ENCODE measurements at places on chromosomes 6 and 20.

DNA sequence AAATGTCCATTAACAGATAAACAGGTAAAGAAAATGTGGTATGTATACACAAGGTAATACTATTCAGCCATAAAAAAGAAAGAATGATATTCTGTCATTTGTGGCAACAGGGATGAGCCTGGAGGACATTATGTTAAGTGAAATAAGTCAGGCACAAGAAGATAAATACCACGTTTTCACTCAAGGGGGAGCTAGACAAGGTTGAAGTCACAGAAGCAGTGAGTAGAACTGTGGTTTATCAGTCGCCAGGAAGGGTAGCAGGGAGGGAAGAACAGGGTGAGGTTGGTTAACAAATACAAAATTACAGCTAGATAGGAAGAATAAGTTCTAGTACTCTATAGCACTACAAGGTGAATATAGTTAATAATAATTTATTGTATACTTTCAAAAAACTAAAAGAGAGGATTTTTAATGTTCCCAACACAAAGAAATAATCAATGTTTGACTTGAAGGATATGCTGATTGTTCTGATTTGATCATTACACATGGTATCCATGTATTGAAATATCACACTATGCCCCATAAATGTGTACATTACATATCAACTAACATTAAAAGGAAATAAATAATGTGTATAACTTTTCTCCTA lies 21.1 kb downstream of the RTN4IP1 start:
- DNase-seq, result peak; percentile 48

DNA sequence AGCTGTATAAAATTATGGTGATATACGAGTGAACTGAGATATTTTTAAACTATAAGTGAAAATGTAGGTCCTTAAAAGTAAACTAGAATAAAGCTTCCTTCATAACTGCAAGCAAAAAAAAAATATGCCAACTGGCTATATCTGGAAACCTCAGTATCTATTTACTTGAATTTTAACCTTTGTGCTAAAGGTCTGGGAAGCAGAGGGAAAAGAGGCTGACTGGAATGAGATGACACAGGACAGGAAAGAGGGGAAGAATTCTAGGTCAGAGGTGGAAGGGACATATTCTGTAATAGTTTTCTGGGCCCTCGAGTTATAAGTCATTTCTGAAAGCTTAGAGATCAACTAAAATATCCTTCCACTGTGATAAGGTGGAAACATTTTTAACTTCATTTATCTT lies 46.8 kb downstream of the AIG1 start:
- DNase-seq, result no peak

- no peak for DNase-seq
Measured at GRCh38 chr6:16326971-16327776, 88.8 kb downstream of the GMPR start.

DNA sequence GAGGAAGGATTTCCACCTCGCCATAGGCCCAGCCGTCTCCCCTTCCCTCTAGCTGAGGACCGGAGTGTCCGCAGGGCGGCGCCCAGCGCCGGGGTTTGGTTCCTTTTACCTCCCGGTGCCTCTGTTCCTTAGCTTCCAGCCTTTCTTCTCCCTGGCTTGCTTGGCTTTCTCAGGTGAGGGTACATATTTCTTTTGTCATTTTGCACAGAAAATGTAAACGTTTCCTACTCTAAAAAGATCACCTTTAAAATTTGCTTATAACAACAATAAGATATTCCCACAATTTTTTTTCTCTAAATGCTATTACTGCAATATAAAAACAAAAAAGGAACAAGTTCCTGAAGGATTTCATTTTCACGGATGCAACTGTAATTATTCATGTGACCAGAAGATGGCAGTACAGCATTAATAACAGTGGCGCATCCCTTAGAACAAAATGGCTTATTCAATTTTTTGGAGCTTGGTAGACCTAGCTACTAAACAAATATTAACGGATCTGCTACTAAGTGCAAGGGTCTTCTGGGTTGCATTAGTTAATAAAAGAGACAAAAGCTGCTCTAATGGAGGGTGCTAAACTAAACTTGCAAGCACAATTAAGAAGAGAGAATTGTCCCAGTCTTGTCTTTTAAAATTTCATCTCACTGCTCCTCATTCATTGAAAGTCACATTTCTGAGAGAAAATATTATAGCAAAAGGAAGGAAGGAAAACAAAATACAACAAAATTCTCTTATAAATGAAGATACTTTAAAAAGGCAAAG lies 172.9 kb downstream of the ADGRG6 start:
- DNase-seq, result peak; percentile 57

DNA sequence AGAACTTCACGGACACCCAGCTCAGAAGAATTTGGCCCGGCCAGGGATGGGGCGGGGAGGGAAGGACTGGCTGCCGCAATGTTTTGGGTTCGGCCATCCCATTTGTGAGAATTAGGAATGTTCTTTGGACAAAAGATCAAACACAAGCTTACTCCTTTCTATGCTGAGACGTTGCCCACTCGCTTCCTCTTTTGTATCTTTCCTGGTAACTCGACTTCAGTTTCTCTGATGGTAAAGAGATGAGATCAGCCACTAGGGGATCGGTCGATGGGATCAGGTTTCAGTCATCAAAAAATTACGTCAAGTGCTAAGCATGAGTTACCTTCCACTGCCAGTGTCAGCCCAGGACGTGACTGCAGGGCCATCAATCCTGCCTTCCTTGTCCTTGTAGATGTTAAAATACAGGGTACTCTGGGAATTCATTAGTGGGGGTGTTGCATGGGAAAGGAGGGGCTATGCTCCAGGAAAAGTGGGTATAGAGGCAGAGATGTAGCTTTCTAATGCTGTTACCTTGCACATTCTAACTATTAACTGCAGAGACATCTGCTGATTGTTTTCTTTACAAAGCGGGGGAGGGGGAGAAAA lies 190.2 kb downstream of the TSHZ2 start:
- DNase-seq, result peak; percentile 80

DNA sequence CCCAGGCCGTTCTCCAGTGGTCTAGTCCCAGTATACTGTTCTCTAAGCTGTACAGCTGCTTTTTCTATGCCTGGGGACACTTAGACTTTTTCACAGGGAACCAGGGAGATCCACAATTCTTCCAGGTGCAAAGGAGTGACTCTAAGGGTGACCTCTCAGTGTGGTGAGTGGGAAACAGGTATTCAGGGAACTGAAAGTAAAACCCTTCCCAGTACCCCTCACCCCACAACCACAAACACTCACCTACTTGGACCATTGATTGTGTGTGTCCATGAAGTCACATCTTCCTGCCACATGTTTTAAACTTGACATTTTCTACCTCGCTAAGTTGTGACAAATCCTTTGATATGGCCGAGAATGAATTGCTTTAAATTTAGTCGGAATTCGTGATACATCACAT lies 183.6 kb downstream of the CLIC5 start:
- no peak for DNase-seq

DNA sequence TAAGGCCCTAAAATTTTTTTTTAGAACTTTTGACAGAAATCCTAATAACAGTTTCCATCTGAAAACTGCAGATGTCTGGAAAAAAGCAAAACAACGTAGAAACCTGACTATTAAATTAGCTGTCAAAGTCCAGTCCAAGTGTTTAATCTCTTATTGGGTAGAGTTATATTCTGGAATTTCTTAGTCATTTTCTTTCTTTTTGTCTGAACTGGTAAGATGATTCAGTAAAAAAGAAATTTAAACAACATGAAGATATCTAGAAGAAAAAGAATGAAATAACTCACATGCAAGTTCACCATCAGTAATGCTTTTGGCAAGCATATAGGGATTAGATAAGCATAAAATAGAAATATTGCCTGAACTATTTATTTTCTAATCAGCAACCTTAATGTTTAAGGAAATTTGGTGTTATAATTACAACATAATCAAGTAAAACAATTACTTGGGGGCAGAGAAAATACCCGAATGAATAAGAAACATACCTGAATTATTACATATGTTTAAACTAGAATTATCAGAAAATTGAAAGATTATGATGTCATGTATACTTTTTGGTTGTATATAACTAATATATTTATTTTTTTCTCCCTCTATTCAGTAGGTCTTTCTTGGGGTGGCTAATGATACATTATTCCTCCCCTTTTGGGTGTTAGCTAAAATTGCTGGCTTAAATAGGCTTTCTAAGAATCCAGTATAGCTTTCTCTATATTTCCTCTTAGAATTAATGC lies 51.1 kb downstream of the FAM83B start:
- peak; percentile 60 for DNase-seq

DNA sequence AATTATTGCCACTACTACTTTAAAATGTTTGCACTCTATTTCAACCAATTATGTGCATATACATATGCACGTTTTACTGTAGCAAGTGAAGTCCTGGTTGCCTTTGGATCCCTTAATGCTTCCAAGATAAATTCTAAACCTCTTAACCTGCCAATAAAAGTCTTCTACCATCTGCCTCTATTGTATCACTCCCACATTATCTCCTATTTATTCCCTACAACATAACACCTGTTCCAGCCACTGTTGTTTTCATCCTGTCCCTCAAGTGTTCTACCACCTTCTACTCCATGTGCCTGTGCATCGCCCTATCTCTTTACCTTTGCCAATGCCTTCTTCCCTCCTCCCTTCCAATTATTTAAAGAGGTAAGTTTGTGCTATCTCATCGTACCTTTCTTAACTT lies 499.0 kb upstream of the RNF217 start:
- DNase-seq, result no peak

DNA sequence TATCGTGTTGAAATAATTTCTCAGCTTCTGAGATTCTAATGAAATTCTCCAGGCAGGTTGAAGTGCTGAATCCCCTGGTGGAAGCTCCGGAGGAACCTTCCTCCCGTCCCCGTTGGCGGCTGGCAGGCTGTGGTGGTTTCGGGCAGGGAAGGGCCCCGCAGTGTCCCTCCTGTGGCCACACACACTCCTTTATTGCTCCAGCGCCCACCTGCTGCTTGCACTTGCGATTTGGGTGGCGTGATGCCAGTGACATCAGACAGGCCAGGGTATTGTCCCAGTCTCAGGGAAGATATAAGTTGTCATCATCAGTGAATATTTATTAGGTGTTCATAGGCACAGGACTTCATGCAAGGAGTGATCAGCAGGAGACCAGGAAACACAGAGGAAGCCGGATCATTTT lies 530.4 kb downstream of the QKI start:
- no peak for DNase-seq

DNA sequence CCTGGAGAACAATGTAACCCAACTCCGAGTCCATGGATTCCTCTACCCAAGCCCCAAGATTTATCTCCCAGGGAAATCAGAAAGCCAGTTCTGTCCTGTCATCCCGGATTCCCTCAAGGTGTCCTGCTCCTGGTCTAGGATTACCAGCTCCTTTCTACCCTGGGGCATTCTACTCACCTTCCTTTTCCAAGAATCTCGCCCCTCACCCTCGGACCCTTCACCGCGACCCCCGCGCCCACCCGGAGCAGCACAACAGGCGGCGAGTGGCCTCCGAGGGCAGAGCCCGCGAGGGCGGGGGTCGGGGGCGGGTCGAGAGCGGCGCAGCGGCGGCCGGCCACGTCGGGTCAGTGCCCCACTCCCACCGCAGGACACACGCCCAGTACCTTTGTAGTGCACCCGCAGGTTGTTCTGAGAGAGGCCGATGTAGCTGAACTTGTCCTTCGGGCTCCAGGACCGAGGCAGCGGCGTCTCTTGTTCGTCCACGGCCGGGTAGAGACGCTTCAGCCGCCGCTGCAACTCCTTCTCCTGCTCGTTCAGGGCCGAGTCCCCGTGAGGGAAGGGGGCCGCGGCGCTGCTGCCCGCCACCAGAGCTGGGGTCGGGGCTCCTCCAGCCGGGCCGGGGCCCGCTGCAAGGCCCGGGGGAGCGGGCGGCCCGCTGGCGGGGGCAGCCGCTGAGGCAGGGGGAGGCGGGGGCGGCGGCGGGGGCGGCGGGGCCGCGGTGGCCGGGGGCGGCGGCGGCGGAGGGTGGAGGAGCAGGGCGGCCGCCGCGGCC lies 897 bp downstream of the RANBP9 start:
- no peak for DNase-seq

- DNase-seq, result peak; percentile 0
Measured at GRCh38 chr6:151916680-151917164, 109.2 kb downstream of the ESR1 start.

GRCh38 chr6:33670971-33671743 lies 40.3 kb downstream of the UQCC2 start:
- DNase-seq, result no peak

- no peak for DNase-seq
Measured at GRCh38 chr6:125316621-125317020, 14.9 kb upstream of the HDDC2 start.

DNA sequence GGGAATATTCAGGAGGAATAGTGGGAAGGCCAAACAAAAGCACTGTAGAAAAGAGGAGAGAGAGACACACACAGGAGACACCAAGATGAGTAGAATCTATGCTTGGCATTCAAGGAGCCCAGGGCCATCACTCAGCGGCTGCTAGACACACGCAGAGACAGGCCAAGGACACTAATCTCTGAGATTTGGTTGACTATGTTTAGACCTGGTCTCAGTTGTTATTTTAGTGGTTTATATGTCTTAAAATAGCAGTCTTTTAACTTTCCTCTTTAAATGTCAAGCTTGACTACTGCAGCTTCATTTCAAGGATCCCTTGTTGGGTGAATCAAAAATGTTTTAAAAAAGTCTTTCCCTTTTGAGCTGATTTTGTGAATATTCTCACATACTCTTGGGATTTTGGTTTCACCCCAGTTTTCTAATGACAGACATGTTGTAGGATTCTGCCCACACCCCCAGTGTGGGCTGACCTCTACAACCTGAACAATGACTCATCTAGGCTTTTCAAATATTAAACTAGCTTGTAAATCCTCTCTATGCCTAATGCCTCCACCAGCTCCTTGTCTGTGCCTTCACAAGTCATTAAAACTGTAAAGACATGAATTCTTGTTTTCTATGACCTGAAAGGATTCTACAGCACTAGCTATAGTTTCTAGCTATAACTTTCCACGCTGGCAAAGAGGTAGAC lies 142.7 kb upstream of the EXOC2 start:
- no peak for DNase-seq

GRCh38 chr6:39887692-39888450 lies 46.4 kb downstream of the MOCS1 start:
- DNase-seq, result peak; percentile 76

DNA sequence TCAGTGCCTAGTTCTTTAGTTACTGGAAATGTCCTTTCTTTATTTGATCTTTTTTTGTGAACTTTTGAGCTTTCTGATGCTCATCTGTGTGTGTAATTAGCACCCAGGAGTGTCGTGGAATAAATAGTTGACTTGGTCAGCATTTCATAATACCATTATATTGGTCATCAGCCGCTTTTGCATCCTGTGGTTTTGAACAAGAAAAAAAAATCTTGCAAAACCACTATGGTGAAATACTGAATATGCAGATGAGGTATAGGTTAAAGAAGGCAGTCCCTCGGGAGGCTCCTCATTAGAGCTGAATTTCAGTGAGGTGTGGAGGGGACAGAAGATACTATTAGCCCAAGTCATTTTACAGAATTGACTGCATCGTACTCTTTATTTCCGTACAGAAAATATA lies 90.1 kb downstream of the FOXO3 start:
- DNase-seq, result peak; percentile 79

DNA sequence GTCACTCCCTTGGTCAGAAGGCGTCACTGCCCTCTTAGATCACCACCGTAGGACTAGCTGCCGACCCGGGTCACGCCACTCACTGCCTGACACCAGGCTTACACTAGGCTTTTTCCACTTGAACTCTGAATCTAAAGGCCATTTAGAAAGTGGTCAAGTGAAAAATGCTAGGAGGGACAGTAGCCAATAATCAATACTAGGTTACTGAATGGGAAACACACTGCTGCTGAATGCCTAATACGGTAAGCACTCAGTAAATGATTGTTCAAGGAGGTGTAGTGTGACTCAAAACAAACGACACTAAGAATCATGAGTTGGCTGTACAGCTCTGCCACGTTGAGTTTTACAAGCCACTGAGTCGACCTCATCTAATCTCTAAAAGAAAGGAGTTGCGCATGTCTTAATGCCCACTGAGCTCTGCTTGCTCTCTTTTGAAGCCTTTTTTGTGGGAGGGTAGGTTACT lies 760 bp upstream of the IBTK start:
- DNase-seq, result peak; percentile 60
